Immature natural killer cell (primary cell): ENCODE measurements at places on chromosomes 1 and 21.

DNA sequence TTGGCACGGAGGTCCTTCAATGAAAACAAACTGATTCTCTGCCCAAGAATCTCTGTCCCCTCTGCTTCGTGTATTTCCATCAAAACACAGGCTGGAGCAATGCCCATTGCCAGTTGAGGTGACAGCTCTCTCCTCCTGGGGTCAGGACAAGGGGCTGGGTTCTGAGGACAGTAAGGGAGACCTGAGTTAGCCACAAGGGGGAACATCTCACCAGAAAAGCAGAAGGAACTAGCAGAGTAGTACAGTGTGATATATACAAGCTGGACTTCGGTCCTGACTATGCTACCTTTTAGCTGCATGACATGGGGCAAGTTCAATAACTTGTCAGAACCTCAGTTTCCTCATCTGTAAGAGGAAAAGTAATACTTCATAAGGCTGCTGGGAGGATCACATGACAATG, 50.3 kb downstream of the SYT2 start:
- DNase-seq, result no peak

DNA sequence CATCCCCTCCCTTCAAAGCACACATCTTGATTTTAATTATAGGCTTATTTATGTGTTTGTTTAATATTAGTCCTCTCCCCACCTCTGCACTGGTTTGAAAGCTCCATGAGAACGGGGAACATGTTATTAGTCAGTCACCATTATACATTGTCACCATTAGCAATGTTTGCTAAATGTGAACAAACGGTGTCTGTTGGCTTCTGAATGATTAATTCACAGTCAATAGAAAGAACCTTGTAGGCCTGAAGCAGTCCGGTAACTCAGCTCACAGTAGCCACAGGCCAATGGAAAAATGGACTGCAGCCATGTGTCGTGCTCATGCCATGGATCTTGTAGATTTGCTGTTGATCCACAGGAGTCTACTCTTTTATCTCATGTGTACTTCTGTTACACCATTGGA, 49.7 kb upstream of the NHLH2 start:
- DNase-seq, result no peak

DNA sequence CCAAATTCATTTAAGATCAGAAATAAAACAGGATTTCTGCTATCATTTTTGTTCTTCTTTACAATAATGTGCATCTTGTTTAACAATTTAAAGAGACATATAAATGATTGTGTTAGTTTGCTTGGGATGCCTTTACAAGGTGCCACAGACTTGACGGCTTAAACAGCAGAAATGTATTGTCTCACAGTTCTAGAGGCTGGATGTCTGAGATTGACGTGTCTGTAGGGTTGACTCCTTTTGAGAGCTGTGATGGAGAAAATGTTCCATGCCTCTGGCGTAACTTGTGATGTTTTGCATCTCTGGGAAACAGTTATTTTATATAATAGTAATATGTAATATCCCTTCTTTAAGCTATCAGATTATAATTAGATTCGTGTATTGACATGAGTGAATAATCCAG, 1091.6 kb upstream of the PRMT6 start:
- DNase-seq, result no peak

- no peak for DNase-seq
Measured at GRCh38 chr1:99652881-99653281, 7.0 kb downstream of the PALMD start.
